Stimulated activated CD8-positive, alpha-beta memory T cell treated with anti-CD3 and anti-CD28 coated beads, Interleukin-2, amount 100 ng/mL, for 1 hour (primary cell): ENCODE measurements at places on chromosomes 11 and 22.

- DNase-seq, result no peak
Measured at GRCh38 chr11:128598506-128599150, 11.3 kb upstream of the ETS1 start.

DNA sequence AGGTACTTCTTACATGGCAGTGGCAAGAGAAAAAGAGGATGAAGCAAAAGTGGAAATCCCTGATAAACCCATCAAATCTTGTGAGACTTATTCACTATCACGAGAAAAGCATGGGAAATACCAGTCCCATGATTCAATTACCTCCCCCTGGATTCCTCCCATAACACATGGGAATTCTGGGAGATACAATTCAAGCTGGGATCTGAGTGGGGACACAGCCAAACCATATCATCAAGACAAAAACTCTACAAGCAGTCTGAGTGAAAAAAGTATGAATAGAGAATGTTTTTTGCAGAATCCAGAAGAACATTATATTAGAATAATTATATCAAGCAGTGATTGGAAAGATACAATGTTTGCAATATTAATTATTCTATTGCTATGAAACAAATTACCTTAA lies 893.7 kb downstream of the FAM181B start:
- DNase-seq, result no peak

DNA sequence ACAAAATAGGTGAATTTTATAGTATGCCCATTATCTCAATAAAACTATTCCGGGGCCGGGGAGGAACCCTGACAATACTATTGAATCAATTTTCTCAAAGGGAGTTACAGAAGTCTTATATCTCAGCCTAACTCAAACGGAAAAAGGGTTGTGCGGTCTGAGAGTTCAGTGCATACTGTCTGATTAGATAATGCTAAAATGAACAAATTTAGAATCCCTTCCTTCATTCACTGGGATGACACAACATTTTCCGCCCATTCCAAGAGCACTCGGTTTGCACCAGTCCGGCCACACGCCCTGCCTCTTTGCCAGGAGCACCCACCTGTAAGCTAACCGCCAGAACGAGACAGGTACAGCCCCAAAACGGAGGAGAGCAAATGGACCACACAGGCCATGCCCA lies 50.0 kb upstream of the NFRKB start:
- DNase-seq, result no peak

GRCh38 chr11:66267379-66268243 lies 828 bp upstream of the RAB1B start:
- peak; percentile 75 for DNase-seq

DNA sequence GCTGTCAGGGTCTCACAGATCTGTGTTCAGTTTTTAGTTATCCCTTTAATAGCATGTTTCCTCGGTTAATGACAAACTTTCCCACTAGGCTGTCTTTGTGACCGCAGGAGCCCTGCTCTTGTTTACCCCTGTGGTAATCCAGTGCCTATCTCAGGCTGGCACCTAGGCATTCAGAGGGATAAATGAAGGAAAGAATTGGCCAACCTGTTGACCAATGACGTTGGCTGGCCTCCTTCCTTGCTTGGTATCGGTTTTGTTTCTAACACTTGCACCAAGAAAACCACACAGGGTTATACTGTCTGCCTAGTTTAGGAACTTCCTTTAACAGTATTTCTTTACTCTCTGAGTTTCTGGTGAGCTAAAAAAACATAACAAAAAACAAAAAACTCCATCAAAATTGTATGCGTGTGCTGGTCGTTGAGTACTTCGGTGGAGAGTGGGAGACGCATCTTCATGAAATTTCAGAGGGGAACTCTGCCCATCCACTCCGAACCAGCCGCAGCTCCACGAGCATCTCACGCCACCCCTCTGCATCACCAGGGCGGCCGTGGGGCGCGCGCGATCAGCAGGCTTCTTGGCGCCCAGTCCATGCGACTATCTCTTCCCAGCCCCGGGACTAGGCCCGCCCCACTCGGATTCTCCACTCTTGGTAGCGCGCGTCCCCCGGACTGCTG lies 563 bp upstream of the ENDOD1 start:
- no peak for DNase-seq

DNA sequence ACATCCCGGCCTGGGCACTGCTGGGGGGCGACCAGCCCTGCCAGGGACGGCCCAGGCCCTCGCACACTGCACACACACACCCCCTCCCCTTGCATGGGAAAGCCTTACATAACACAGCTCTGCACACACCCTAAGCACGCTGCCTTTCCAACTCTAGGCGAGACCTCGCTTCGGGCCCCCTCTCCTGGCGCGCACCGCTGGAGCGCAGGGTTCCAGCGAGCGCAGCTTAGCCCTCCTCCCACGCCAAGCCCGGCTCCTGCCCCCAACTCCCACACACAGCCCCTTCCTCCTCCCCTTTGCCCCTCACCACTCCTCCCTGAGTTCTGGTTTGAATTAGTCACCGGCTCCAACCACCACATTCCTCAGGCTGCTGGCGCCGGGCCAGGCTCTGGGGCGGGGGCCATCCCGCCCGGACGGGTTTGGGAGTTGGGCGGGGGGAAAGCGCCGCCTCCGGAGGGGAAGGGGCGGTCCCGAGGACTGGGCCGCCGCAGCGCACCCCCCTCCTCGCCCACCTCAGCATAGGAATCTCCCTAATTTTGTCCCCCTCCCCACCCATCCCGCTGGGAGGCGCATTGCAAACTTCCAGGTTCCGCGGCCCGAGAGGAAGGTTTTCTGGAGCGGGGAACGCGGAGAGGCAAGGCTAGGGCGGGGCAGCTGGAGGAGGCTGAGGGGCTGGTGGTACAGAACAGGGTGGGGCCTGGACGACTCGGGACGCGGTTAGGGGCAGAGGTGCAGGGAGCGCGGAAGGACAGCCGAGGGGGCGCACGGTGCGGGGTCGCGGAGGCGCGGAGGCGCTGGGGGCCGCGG lies 966 bp downstream of the AHNAK start:
- peak; percentile 47 for DNase-seq

DNA sequence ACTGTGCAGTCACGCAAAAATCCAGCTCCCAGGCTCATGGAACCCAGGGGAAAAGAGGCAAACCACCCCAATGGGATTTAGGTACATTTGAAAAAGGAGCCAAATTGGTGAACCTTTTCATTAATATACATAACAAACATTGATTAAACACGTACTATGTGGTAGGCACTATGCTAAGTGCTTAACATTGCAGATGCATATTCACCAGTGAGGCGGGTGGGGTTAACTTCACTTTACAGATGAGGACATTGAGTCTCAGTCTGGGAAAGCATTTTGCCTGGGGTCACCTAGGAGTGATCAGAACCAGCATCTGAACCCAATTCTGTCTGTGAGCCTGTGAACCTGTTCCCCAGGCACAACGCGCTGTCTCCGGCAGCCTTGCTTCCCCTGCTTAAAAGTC lies 146.3 kb downstream of the COMMD9 start:
- DNase-seq, result no peak

- no peak for DNase-seq
Measured at GRCh38 chr22:48187356-48187755, 1424.9 kb downstream of the TBC1D22A start.

DNA sequence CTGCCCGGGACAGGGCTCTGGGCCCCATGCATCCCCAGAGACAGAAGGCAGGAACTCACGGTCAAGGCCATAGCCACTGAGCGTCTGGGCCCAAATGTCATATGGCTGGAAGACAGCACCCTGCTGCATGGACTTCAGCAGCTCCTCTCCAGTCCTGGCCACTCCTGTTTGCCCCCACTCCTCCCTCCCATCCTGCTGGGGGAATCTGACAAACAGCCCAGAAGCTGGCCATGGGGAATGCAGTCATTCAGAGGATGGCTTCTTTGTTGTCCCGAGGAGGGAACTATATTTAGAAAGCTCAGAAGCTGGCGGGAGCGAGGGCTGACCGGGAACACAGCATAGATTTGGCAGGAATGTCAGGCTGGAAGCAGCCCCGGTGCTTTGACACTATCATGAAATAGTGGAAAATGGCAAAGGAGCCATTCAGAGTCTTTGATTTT lies 35.0 kb downstream of the DKK3 start:
- DNase-seq, result no peak

GRCh38 chr11:87966694-87967093 lies 208.5 kb downstream of the RAB38 start:
- DNase-seq, result no peak

DNA sequence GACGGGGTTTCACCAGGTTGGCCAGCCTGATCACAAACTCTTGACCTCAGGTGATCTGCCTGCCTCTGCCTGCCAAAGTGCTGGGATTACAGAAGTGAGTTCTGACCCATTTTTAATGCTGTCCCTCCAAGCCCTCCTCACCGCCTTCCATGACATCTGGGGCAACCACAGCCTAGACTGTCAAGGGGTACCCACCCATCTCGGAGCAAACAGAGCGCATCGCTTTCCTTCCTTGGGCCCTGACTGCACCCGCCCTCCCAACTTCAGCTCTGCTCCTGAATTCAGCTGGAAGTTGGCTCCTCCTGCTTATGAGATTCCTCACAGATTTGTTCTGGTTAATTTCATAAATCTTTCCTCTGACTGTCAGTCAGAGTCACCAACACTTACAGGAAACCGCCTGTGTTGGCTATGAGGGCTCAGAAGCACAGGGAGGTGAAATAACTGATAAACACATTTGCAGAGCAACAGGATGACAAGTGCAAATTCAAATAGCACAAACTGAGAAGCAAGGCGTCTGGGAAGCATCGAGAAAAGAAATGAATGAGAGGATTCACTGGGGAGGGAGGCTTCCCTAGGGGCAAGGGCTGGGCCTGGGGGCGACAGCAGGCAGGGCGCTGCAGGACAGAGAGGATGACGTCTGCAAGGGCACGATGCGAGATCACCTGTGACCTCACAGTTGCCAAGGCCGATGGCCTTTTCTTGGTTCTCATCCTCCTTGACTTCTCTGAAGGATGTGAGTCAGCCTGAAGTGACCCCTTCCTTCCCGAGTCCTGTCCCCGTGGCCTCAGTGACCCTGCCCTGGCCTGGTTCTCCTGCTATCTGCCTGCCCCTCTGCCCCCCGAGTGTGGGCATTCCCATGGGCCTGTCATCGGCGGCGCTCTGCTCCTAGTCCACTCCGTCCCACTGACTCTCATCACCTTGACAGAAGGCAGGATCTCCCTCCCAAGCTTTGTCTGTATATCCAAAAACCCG lies 6.1 kb downstream of the IFT27 start:
- DNase-seq, result no peak

- DNase-seq, result no peak
Measured at GRCh38 chr11:86303257-86303656, 1.2 kb downstream of the HIKESHI start.

DNA sequence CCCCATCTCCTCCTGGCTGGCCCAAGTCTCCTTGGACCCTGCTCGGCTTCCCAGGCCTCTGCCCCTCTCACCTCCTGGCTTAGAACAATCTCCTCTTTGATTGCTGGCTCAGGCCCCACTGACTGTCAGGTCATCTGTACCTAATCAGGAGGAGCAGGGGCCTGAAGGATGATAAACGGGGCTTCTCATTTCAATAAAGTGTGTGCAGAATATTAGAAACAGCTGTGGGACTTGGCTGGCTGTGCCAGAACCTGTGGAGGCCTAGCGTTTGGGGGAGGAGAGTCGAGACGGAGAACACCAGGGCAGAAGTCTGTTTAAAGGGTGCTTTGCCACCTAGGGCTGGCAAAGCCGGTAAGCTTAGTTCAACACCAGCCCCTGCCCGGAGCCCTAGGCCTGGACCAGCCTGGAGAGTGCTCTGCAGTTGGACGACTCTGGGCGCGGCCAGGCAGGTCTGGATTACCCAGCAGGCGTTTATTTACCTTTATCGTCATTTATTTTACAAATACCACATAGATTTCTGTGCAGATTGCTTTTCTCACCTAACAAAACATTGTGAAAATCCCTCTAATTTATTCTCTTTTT lies 10.1 kb upstream of the VSIG10L2 start:
- no peak for DNase-seq

DNA sequence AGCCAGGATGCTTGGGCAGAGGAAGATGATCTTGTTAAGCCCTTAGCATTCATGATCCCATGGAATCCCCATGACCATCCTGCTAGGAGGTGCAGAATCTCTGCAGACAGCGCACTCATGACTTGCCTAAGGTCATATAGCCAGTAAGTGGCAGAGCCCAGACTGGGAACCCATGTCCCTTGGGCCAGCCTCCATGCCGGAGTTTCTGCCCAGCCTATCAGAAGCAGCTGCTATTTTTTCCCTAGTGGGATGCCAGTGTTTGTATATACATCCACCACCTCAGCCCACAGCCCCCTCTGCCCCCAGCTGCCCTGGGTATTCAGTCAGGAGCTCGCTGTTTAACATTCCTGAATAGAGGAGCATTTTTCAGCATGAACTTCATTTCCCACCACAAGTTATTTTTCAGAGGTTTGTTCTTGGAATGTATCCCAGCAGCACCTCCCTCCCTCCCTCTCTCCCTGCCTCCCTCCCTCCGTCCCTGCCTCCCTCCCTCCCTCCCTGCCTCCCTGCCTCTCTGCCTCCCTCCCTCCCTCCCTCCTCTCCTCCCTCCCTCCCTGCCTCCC lies 34.4 kb upstream of the SUSD2 start:
- no peak for DNase-seq

DNA sequence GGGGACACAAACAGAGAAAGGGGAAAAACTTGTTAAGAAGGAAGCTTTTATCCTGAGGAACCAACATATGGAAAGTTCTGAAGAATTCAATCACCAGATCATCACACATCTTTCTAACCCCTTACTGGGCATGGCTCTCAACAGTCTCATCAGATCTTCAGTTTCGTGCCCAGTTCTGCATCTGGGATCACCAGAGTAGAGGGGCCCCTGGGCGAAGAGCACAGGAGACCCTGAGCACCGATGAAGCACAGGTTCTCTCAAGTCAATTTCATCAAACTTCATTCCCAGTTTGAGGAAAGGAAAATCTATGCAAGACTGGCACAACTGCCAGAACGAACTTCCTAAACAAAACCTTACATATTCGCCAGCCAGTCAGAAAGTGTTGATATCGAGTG lies 8.5 kb upstream of the PYGM start:
- no peak for DNase-seq

DNA sequence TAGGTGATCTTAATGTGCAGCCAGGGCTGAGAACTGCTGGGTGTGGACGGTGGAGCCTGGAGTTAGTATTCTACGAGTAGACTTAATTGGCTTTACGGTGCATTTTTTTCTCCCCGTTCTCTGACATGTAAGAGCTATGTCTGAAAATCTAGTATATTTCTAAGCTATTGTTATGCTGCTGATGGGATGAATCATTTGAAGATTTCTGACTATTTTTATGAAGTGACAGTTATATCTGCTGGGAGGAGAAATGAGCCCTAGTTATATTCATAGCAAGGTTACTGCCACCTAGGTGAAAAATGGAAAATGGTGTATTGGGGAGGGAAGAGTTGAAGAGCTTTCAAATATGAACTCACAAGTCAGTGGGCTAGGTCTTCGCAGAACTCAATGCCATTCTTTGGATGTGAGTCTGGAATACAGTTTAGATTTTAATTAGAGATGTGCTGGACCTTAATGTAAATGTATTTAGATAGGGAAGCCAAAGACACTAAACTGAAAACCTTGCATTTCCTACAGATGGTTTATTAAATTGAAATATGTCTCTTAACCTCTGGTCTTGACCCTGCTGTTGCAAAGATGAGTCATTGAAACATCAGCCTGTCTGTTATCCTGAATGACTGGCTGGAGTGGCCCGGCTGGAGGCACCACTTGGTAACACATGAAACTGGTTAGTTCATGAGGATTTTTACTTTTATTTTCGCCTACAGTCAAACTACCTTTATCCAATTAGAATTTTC lies 293.7 kb downstream of the DDX10 start:
- DNase-seq, result no peak
